ENCODE measurements at places on chromosomes 11 and 22.

GRCh38 chr22:41636467-41636866 lies 15.4 kb downstream of the XRCC6 start:
- H3K27me3 ChIP-seq: no peaks in the 10 kb centered on the region
- no peak for DNase-seq
- no peak overlapping the region for H3K27ac ChIP-seq
- no peak overlapping the region for H3K4me3 ChIP-seq
- peaks cover 30% of the 10 kb centered on the region for H3K36me3 ChIP-seq
- no peaks in the 10 kb centered on the region for H3K4me1 ChIP-seq

DNA sequence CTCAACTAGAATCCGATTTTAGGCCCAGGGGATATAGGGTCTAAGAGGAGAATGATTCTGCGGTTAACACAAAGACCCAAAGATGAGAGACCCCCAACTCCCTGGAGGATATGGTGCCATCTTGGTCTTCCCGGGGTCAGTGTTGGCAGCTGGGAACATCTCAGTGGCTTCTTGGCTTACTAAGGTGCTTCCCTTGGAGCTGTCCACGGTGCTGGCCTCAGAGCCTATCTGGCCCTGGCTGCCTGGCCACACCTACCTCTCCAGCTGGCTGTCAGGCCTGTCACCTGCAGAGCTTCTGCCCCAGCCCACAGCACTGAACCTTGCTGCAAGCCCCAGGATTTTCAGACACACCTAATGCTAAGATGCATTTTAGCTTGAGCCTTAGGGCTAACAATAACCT lies 70.7 kb upstream of the THY1 start:
- H3K27ac ChIP-seq: no peak overlapping the region
- H3K36me3 ChIP-seq: no peaks in the 10 kb centered on the region
- peak; percentile 70 for DNase-seq
- no peaks in the 10 kb centered on the region for H3K4me1 ChIP-seq
- no peak overlapping the region for H3K4me3 ChIP-seq

DNA sequence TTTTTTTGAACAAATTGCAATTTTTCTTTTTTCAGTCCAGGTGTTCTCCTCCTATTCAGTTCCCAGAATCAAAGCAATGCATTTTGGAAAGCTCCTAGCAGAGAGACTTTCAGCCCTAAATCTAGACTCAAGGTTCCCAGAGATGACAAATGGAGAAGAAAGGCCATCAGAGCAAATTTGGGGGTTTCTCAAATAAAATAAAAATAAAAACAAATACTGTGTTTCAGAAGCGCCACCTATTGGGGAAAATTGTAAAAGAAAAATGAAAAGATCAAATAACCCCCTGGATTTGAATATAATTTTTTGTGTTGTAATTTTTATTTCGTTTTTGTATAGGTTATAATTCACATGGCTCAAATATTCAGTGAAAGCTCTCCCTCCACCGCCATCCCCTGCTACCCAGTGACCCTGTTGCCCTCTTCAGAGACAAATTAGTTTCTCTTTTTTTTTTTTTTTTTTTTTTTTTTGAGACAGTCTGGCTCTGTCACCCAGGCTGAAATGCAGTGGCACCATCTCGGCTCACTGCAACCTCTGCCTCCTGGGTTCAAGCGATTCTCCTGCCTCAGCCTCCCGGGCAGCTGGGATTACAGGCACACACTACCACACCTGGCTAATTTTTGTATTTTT lies 6.2 kb upstream of the UBE4A start:
- peaks cover 33% of the 10 kb centered on the region for H3K27me3 ChIP-seq
- H3K4me3 ChIP-seq: no peak overlapping the region
- H3K4me1 ChIP-seq: no peaks in the 10 kb centered on the region
- no peak for DNase-seq
- no peaks in the 10 kb centered on the region for H3K36me3 ChIP-seq

DNA sequence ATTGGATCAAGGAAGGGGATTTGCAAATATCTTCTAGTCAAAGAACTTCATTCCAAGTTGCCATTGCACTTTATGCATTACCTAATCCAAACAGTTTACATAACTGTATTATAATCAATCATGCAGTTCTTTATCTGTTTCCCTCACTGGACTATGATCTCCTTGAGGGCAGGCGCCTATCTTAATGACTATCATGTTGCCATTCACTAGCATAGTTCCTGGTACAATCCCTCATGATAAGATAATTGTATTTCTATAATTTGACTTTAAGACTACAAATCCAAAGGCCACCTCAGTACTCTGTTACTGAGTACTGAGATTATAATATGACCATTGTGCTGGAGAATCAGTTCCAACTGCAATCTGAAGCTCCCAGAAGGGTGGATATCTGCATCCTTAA lies 278.7 kb upstream of the CCDC90B start:
- peaks cover 6% of the 10 kb centered on the region for H3K27me3 ChIP-seq
- H3K4me1 ChIP-seq: no peaks in the 10 kb centered on the region
- H3K27ac ChIP-seq: no peak overlapping the region
- H3K4me3 ChIP-seq: no peak overlapping the region
- no peak for DNase-seq
- no peaks in the 10 kb centered on the region for H3K36me3 ChIP-seq

DNA sequence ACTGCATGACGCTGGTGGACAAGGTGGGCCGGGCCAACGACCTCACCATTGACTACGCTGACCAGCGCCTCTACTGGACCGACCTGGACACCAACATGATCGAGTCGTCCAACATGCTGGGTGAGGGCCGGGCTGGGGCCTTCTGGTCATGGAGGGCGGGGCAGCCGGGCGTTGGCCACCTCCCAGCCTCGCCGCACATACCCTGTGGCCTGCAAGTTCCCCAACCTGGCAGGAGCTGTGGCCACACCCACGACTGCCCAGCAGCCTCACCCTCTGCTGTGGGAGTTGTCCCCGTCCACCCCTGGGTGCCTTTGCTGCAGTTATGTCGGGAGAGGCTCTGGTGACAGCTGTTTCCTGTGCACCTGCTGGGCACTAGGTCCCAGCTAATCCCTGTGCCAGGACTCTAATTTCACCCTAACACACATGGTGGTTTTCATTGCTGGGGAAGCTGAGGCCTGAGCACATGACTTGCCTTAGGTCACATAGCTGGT lies 49.0 kb upstream of the PPP6R3 start:
- H3K27me3 ChIP-seq: no peaks in the 10 kb centered on the region
- no peak overlapping the region for H3K27ac ChIP-seq
- peaks cover 4% of the 10 kb centered on the region for H3K4me1 ChIP-seq

DNA sequence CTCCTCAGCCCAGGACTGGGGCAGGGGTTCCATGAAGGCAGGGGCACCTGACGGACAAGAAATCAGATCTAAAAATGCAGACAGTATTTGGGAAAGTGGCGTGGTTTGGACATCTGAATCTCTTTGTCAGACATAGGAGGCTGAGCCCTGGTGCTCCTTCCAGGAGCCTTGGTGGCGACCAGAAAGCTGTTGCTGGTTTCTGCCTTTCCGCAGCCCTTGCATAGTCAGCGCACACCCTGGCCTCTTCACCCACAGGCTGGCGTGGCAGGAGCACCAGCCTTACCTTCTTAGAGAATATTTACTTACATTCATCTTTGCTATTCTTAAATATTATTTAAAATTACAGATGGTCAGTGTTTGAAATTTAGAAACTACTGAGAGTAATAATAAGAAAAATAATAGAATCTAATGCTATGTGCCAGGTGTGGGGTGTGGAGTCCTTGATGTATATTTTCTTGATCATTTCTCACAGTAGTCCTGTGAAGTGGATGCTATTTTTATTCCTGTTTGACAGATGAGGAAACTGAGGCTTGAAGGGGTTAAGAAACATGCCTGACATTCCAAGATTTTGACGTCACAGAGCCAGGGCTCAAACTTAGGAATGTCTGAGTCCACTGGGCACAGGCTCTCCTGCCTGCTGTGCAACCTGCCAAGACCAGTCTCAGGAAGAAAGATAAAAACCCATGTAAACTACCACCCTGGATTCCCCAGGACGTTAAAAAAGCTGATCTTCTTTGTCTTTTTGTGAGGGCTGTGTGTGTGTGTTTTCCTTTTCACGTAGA lies 51.6 kb downstream of the TBC1D22A start:
- DNase-seq: no peak
- H3K27ac ChIP-seq: no peak overlapping the region
- no peak overlapping the region for H3K4me3 ChIP-seq
- H3K36me3 ChIP-seq: peaks cover 21% of the 10 kb centered on the region

DNA sequence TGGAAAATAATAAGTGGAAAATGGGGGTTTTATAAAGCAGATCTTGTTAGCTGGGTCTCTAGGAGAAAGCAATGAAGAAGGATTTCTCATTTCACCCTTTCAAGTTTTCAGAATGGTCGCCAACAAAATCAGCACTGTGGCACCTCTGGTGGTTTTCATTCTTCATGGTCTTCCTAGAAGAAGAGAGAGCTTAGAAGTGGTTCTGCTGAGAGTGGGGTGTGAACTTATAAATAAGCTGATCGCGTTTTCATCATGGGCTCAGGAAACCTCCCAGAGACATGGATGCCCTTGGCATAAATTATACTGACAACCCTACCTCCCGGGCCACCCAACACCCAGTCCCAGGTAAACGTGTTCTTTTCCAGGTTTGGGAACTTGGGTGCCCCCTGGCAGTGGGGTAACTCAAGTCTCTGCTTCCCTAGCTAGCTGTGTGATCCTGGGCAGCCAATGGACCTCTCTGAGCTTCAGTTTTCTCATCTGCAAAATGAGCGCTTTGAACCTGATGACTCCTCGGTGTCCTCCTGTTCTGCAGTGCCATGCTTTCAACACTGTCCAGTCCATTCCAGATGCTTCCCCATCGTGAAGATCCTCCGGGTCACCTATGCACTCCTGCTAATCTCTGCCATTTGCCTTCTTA lies 72.6 kb upstream of the GRAMD1B start:
- no peak overlapping the region for H3K27ac ChIP-seq
- peak overlapping the region; percentile 78 for H3K4me3 ChIP-seq
- H3K36me3 ChIP-seq: no peaks in the 10 kb centered on the region
- H3K27me3 ChIP-seq: peaks cover 88% of the 10 kb centered on the region
- peaks cover 3% of the 10 kb centered on the region for H3K4me1 ChIP-seq

DNA sequence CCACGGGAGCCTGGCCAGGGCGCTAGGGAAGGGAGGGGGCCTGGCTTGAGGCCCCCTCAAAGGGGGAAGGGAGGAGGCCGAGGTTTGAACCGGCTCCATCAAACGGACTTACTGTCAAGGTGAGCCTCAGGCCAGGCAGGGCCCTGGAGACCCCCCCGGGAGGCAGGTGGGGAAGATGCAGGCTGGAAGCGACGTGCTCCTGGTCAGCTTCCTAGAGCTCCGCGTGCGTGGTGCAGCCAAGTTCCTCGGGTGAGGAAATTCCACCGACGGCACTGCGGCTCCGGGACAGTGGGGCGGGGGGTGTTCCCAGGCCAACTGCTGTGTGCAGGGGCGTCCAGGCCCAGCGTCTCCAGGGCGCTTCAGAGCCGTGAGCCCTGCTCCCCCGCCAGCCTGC lies 7.2 kb upstream of the TRABD start:
- peaks cover 1% of the 10 kb centered on the region for H3K4me1 ChIP-seq
- no peak for DNase-seq
- H3K4me3 ChIP-seq: no peak overlapping the region
- H3K27me3 ChIP-seq: no peaks in the 10 kb centered on the region
- peaks cover 6% of the 10 kb centered on the region for H3K36me3 ChIP-seq
- no peak overlapping the region for H3K27ac ChIP-seq

All from progenitor cell of endocrine pancreas (in vitro differentiated cells).